ENCODE measurements at places on chromosomes 1 and 21.

DNA sequence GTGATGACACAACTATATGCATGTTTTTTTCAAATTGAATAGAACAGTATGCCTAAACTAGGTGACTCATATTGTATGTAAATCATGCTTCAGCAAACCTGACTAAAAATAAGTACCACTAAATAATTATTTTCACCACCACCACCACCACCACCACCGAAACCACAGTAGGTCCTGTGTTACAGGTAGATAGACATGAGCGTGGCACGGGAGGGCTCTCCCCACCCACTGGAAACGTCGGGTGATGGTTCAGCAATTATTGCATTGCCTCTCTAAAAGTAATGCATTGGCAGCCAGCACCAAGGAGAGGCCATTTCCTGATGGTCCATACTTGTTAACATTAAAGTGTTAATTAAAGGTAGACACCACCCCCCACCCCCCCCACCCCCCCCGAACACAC lies 297.0 kb upstream of the NCAM2 start:
- no peak for DNase-seq

- no peak for DNase-seq
These were observed 330.6 kb downstream of the RPS6KC1 start for GRCh38 chr1:213381572-213382084.

- DNase-seq = no peak
These were observed 141.0 kb downstream of the USP25 start for GRCh38 chr21:15870819-15871218.

GRCh38 chr21:20459838-20460237 lies 538.4 kb upstream of the NCAM2 start:
- no peak for DNase-seq

GRCh38 chr1:1869469-1869868 lies 21.4 kb downstream of the GNB1 start:
- DNase-seq = no peak

GRCh38 chr1:193658081-193658480 lies 471.7 kb upstream of the B3GALT2 start:
- no peak for DNase-seq

GRCh38 chr1:31977385-31978131 lies 36.1 kb upstream of the KHDRBS1 start:
- DNase-seq = no peak

DNA sequence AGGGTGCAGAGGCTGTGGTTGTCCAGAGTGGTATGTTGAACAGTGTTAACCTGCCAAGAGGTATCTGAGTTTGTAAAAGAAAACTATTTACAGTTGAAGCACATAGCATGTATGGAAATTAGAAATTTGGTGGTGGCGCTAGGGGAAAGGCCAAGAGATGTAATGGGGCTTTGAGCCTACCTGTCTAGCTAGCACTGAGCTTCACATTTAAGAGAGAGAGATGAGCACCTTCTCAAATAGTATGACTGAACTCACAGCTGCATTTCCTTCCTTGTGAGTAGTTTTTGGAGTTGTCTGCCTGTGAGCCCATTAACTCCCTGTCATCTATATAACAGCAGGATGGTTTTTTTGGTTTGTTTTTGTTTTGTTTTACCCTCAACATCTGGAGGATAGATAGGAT lies 4.0 kb downstream of the CLIC4 start:
- DNase-seq = no peak

GRCh38 chr21:31665397-31665796 lies 5.9 kb downstream of the SOD1 start:
- no peak for DNase-seq

- no peak for DNase-seq
These were observed 1.3 kb downstream of the DYRK1A start for GRCh38 chr21:37367703-37368540.

- no peak for DNase-seq
These were observed 55.9 kb downstream of the SEC16B start for GRCh38 chr1:177913762-177914540.

DNA sequence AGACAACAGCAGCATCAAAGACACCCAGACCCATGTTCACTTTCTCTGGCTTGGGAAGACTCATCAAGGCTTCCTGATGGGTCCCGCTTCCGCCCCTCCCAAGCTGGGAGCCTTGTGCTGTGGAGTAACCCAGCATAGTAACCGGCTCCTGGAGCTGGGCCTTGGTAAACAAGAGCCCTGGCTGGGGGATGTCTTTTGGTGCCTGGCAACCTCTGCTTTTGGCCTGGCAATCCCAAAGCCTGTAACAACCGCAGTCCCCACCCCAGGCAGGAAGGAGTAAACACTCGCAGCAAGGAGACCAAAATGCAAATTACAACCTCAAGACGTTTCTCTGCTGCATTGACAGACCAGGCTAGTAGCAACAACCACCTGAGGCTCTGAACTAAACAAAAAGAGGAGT lies 16.9 kb upstream of the THRAP3 start:
- peak; percentile 44 for DNase-seq

- no peak for DNase-seq
These were observed 724.6 kb downstream of the USP25 start for GRCh38 chr21:16454399-16454798.

GRCh38 chr1:213826891-213827290 lies 160.9 kb upstream of the PROX1 start:
- DNase-seq = no peak

- no peak for DNase-seq
These were observed 129.7 kb downstream of the VPS13D start for GRCh38 chr1:12359359-12360133.

- no peak for DNase-seq
These were observed 342.2 kb downstream of the RYR2 start for GRCh38 chr1:237384213-237384612.

GRCh38 chr1:86447198-86447790 lies 21.4 kb upstream of the CLCA1 start:
- no peak for DNase-seq

DNA sequence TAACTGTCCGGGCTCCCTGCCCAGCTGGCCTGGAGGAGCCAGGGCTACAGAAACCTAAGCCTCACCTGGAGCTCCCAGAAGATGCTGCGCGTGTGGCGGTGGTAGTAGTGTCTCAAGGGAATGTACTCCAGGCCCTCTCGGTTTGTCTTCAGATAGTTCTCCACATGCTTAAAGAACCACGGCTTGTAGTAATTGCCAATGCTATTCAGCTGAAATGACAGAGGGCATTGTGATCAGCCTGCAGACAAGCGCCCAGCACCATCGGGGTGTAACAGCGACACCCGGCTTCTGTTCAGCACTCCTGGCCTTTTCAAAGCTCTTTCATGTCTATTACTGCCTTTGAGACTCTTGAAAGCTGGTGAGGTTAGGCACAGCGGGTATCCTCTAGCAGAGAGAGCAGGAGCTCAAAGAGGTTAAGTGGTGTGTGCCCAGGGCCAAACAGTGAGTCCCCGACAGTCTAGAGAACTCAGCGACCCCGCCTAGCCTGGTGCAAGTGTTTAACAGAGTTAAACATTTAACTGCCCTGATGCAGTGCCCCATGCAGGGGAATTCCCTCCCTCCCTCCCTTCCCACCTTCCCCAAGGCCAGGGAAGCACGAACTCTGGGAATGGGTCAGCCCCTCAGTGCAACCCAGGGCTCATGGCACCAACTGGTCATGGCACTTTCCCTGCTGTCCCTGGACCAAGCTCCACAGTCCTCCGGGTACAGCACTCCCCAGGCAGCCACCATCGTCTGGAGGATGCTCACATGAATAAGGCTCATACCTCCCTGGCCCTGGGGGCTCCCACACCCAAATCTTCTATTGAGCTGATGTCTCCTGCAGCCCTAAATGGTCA lies 21.5 kb downstream of the DHCR24 start:
- DNase-seq = no peak

DNA sequence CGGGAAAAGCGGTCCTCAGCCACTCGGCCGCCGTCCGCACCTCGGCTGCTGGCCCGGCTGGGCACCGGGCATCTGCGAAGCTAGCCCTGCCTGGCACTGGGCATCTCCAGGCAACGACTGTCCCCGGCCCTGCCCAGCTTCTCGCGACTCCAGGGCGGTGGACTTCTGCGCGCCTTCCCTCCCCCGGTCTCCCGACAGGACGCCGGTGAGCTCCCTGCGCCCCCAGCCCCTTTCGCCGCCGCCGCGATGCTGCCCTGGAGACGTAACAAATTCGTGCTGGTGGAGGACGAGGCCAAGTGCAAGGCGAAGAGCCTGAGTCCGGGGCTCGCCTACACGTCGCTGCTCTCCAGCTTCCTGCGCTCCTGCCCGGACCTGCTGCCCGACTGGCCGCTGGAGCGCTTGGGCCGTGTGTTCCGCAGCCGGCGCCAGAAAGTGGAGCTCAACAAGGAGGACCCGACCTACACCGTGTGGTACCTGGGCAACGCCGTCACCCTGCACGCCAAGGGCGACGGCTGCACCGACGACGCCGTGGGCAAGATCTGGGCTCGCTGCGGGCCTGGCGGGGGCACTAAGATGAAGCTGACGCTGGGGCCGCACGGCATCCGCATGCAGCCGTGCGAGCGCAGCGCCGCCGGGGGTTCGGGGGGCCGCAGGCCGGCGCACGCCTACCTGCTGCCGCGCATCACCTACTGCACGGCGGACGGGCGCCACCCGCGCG lies 514 bp downstream of the FAM43B start:
- DNase-seq = peak; percentile 30

- no peak for DNase-seq
These were observed 85.1 kb downstream of the MTR start for GRCh38 chr1:236880209-236880608.

- DNase-seq = no peak
These were observed 67.1 kb downstream of the HIVEP3 start for GRCh38 chr1:41851589-41851988.

DNA sequence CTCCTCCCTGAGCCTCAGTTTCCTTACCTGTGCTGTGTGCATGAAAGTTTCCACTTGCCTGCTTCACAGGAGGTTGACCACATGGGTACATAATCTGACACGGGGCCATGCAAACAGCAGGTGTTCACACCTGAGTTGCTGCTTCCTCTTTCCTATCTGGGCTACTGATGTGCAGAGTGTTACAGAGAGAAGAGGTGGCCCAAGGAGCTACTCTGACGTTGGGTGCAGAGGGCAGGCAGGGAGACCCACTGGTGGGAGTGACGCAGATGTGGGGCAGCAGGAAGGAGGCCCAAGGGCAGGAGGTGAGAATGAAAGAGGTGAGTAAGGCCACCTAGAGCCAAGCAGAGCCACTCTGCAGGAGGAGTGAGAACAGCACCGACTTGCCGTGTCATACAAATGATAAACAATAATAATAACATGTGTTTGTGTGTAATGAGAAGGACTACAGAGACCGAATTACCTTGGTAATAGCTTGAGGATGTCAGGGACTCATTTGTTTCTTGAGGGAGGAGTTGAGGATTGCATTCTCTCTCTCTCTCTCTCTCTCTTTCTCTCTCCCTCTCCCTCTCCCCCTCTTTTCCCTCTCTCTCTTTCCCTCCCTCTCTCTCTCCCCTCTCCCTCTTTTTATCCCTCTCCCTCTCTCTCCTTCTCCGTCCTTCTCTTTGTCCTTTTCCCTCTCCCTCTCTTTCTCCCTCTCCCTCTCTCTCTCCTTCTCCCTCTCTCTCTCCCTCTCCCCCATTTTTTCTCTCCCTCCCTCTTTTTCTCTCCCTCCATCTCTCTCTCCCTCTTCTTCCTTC lies 87.4 kb upstream of the IGSF21 start:
- no peak for DNase-seq
